ENCODE measurements at places on chromosomes 2 and 18. TPM values are rescaled to one million over a fixed set of nuclear protein-coding genes. Genes with fewer than 3 reads are reported as not detected.

STPG4 gene
- total RNA-seq = 0.23 TPM

GCG gene
- total RNA-seq = not detected

BCL11A gene
- 0.57 TPM for total RNA-seq

LYPD6B gene
- not detected for total RNA-seq

CD8B2 gene
- total RNA-seq = 0.11 TPM

DHRS9 gene
- 4.8 TPM for total RNA-seq

ASTL gene
- total RNA-seq = 2.5 TPM

HADHB gene
- total RNA-seq = 73.4 TPM

ADCYAP1 gene
- total RNA-seq = not detected

STEAP3 gene
- total RNA-seq = 0.14 TPM

FAM161A gene
- 6.2 TPM for total RNA-seq

ITGB6 gene
- total RNA-seq = not detected

GPR45 gene
- total RNA-seq = not detected

PROC gene
- not detected for total RNA-seq

OTOF gene
- 1.9 TPM for total RNA-seq

INHA gene
- total RNA-seq = not detected

PLA2R1 gene
- total RNA-seq = 0.02 TPM

LINC00305 gene
- not detected for total RNA-seq

All from activated CD4-positive, alpha-beta T cell treated with anti-CD3 and anti-CD28 coated beads for 36 hours (primary cell).